Glomerular endothelial cell (primary cell): ENCODE measurements at places on chromosomes 6 and 20. TPM values are rescaled to one million over a fixed set of nuclear protein-coding genes. Genes with fewer than 3 reads are reported as not detected.
A peak's percentile ranks its signal among the peaks of the same experiment; 100 is the strongest.

- no peak for DNase-seq
Observed at GRCh38 chr20:47559141-47559540, 57.5 kb downstream of the NCOA3 start.

DNA sequence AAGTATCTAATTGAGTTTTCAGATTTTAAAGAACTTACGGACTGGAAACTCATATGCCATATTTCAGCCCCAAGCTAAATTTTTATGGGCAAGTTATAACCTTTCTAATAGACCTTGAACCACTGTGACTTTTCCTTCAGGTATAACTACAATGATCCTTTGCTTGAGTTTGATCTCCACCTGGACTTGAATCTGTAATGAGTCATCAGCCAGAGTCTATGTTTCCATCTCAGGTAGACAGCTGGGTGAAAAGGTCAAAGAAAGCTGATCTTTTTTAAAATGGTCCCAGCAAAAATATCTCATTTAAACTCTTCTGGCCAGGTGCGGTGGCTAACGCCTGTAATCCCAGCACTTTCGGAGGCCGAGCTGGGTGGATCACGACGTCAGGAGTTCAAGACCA is 88.4 kb upstream of the SGK1 start:
- DNase-seq: no peak

DNA sequence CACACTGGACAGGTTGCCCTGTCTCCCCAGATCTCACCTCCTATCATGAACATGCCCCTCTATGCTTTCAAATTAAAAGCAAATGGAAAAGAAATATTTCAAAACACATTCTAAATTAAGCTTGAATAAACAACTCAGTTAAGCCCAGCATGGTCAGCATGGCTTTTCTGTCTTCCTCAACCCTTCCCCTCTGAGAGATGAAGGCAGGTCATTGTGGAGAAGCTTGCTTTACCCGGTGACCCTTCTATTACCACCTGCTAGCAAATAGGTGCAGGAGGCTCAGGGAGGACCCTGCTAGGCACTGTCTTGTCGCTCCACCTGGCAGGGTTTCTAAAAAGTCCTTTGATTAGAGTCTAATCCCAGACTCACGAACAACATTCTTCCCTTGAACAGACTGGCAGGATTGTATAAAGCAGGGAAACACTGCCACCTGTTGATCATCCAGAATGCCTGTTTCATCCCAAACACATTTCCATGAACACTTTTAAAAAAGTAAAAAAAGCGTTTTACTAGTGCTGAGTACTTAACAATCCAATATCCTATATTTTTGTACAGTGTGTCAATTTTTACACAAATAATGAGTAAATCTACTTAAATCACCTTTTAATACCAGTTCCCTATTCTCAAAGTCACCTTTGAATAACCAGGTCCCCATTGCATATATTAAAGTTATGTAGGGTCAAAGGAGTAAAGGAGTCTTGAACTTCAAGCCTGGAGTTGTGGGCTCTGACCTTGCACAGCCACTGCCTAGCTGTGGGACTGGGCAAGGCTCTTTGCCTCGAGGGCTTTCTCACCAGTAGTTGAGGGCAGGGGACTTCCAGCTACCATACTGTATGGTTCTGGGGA is 75.5 kb downstream of the GPR6 start:
- DNase-seq: peak; percentile 48

ROS1 gene
- total RNA-seq: 0.06 TPM in 1 of 2 replicates, not detected in the other

RBCK1 gene
- total RNA-seq: 118 and 144 TPM in 2 replicates

- DNase-seq: no peak
Observed at GRCh38 chr6:44653091-44653490, 265.6 kb downstream of the CDC5L start.

GRCh38 chr6:30889496-30889885 is 5.2 kb downstream of the DDR1 start:
- no peak for DNase-seq

- no peak for DNase-seq
Observed at GRCh38 chr20:53565254-53565653, 28.4 kb downstream of the ZNF217 start.

DNA sequence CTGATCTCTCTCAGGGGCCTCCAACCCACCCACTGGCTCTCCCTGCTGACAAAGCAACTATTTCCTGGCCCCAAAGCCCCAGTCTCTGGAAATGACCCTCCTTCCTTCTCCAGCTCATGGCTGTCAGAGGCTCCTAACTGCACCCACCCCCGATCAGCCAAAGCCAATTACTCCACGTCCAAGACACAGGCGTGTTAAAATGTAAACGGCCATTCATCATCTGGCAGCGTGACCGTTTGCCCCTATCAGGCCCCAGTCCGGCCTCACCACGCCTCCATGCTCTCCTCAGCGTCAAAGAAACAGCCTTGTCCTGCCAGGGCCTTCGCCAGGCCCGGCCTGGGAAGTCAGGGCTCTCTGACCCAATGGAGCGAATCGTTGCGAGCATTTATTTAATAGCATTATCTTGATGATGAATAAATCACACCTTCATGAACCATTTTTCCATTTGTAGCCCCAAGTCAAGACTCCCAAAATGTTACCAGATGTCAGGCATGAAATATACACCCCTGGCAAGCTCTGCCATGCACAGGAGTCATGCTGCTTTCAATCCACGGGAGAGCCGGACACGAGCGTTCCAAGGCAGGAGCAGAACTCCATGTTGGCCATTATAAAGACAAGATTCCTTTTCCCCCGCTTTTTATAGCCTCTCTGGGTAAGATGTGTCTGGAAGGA is 17.7 kb downstream of the RIPOR3 start:
- DNase-seq: no peak

MRPS10 gene
- total RNA-seq: 35.1 and 37.0 TPM in 2 replicates

DNA sequence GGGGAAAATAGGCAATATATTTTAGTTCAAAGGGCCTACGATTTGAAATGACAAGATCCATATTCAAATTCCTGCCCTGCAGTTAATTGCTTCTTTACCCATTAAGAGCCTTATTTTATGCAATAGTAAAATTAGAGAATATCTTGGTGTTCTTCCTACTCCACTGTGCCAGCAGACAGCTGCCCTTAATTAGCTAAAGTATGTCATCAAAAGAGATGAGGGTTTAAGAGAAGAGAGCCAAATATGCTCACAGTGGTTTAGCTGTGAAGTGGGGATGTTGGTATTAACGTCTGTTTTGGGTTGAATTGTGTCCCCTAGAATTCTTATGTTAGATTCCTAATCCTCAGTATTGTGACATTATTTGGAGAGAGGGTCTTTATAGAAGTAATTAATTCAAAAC is 148.1 kb downstream of the MOXD1 start:
- no peak for DNase-seq

UST gene
- total RNA-seq: 2.0 and 21.0 TPM in 2 replicates

DNA sequence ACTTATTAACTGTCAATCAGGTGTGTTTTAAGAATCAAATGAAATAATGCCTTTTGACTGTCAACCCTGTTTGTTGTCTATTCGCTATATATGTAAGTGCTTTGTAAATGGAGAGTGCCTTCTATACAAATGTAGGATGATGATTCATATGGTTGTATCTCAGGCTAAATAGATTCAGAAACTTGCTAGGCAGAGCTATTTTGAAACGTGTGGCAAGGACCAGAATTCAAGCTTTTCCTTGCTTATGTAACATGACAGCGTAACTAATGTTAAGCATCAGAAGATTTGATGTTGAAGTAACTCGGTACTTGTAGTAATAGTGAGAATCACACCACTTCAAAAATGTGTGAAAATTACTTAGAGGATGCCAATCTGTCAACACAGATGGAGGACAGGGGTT is 3.4 kb downstream of the OGFRL1 start:
- no peak for DNase-seq

GRCh38 chr6:7169296-7169721 is 61.5 kb downstream of the RREB1 start:
- DNase-seq: no peak

PI16 gene
- 0.23 TPM in 1 of 2 replicates, not detected in the other for total RNA-seq

GRCh38 chr20:10671221-10671918 is 2.4 kb downstream of the JAG1 start:
- DNase-seq: no peak

GRCh38 chr6:52216932-52217575 is 27.2 kb downstream of the IL17F start:
- DNase-seq: no peak
